Stimulated activated CD8-positive, alpha-beta memory T cell treated with anti-CD3 and anti-CD28 coated beads, Interleukin-7, amount 100 ng/mL, for 1 hour (primary cell): ENCODE measurements at places on chromosomes 16 and 17.

DNA sequence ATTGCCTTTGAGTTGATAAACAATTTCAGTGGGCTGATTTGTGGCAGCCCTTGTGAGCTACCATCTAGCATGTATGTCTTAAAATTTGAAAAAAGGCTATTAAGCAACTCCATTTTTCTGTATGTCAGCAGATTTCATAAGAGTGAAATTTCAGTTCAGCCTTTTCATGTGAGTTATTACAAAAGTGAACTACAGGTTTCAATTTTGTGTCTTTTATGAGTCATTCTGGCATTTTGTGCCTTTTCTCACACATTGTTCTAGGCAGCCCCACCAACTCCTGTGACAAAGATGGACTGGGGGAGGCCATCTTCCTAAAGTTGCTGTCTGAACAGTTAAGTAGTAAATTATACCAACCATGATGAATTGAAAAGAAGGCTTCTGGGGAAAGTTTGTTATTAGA lies 52.1 kb downstream of the USP10 start:
- no peak for DNase-seq

DNA sequence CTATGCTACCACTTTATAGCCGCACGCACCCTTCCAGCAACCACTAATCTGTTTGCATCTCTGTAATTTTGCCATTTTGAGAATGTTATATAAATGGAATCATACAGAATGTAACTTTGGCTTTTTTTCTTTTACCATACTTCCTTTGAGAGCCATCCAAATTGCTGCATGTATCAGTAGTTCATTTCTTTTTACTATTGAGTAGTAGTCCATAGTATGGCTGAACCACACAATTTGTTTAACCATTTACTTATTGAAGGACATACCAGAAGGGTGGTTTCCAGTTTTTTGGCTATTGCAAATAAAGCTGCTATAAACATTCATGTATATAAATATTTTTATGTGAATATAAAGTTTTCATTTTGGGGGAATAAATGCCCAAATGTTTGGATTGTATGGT lies 8.8 kb downstream of the TENT4B start:
- DNase-seq, result no peak

- no peak for DNase-seq
Observed at GRCh38 chr17:30957741-30958140, 13.1 kb upstream of the RNF135 start.

GRCh38 chr17:83103200-83103942 lies 24.0 kb downstream of the METRNL start:
- no peak for DNase-seq

DNA sequence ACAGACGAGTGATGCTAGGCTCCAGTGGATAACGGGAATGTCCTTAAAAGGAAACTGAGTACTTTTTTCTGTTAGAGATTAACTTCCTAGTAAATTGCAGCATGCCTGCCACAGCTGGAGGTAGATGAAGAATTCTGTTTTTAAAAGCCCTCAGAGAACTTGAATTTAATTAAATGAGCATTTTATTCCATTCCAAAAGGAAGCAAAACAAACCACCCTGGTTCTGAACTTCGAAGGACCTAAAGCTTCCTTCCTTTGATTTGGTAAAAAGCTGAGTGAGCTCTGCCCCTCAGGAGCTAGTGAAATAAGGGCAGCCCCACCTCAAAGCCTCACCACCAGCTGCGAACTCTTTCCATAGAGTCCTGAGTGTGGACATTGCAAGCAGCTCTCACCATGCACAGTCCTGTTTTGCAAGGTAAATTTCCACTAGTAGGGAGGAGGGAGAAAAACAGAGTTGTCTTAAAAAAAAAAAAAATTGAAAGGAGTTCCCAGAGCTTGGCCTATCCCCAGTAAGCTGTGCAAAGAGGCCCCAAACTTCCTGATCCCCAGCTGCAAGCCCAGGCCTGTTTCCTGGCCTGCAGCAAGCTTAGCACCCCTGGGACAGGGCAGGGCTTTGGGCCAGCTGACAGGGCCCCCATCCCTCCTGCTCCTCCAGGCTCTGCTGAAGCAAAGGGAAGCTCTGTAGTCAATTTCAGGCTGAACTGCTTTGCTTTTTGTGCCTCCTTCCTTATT lies 11.2 kb downstream of the CHD9NB start:
- DNase-seq, result no peak

GRCh38 chr17:73482894-73483293 lies 161.4 kb downstream of the SDK2 start:
- no peak for DNase-seq

DNA sequence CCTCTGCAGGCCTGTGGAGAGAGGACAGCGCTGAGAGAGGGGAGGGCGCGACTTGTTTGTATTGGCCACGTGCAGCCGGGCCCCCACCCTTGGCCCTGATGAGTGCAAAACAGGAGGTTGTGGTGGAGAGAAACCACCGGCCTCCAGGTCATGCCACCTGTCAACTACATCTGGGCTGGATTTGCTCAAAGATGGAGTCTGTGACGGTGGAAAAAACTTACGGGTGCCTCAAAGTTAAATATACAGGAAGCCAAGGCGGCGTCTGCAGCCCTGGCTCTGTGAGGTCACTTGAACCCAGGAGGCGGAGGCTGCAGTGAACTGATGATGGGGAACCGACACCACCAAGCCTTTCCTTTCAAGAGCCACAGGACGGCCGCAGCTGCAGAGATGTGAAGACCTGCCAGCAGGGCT lies 15.7 kb downstream of the C16orf74 start:
- peak; percentile 13 for DNase-seq

DNA sequence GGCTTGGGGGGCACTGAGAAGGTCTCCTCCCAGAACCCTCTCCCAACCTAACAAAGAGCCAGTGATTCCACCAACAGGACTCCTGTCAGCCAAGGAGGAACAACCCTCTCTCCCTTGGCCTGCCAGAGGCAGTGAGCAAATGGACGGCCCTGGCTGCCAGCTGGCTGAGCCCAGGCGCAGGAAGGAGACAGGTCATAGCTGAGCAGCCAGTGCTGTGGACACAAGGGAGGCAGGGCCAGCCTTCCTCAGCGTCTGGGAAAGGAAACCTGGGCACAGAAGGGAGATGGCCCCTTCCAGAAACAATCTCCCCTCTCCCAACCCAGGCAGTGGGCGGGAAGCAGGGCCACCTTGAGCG lies 2.1 kb downstream of the MPO start:
- DNase-seq, result no peak

DNA sequence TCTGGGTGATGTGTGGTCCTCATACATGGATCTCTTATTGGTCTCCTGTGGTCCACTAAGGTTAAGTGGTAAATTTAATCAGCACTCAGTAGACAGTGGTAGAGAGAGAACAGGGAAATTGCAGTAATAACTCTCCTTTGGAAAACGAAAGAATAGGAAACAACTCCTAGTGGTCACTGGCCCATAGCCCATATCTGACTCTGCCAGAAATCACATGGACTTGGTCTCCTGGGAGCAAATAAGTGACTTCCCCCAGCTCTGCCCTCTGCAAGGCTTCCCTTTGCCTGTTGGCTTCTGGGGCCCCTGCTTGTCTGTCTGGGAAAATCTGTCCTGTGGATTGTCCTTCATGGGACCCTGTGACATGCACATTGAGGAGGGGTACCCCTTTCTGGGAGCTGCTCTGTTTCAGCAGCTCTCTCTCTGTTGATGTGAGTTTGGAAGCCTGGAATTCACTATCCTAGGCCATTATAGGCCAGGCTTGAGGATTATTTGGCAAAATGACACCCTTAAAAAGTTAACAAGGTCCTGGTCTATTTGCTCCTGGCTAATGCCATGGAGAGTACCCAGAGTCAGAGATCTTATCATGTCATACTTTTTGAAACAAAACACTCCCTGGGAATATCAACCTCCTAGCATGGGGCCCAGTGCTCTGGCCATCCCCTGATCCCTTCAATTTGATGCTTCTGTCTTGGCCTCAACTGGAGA lies 58.0 kb upstream of the HNF1B start:
- DNase-seq, result no peak

DNA sequence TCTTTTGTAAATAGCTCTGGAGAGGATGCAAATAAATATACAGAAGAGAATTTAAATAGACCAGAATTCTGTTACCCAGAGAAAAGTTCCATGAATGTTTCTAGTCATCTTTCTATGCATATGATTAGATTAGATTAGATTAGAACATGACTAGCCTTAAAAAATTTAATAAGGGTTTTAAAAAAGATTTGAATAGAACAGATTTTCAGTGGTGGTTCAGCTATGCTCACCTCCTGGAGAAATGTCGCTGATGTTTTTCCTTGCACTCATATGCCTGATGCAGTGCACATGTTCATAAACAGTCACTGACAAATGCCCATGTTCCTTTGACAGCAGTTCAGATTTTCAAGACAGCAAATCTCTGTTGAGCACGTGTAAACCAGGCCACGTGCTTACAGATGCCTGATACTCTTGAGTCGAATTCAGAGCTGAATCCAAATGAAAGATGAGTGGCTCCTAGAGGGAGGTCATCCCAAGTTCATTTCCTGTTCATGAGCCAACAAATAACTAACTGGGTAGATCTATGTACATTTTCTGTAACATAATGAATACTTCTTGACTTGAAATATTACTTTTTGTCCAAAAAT lies 19.9 kb upstream of the RAB11FIP4 start:
- no peak for DNase-seq

GRCh38 chr16:81220349-81220748 lies 18.1 kb upstream of the BCO1 start:
- DNase-seq, result no peak

DNA sequence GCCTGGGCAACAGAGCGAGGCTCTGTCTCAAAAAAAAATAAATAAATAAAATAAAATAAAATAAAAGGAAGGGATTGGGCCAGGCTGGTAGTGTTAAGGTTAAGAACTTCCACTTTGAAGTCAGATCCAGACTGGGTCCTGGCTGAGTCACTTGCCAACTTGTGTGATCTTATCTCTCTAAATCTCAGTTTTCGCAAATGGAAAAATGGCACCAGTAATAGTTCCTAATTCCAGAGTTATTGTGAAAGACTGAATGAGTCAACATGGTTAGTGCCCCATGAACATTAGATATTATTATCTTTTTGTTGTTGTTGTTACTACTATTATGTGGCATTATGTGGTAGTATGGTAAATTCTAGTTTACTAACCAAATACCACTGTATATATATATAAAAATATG lies 188.0 kb upstream of the AXIN2 start:
- DNase-seq, result no peak

- DNase-seq, result no peak
Observed at GRCh38 chr16:89410794-89411309, 79.5 kb downstream of the ANKRD11 start.

- no peak for DNase-seq
Observed at GRCh38 chr16:88194397-88195268, 188.1 kb upstream of the ZNF469 start.

- no peak for DNase-seq
Observed at GRCh38 chr17:66348584-66349165, 46.3 kb downstream of the PRKCA start.

- no peak for DNase-seq
Observed at GRCh38 chr17:6135236-6135635, 65.1 kb downstream of the WSCD1 start.

DNA sequence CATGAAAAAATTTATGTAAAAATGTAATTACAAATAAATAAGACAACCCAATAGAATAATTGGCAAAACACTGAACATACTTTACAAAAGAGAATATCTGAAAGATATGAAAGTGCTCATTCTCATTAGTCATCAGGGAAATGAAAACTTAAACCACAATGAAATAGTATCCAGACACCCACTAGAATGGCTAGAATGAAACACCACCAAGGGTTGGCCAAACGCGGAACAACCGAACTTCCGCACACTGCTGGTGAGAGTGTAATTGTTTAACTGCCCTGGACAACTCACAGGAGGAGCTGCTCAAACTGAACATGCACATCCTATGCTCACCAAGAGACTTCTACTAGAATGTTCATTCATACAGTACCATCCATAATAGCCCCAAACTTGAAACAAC lies 5.8 kb upstream of the ZDHHC7 start:
- no peak for DNase-seq

GRCh38 chr17:72733619-72734282 lies 358.7 kb downstream of the SLC39A11 start:
- DNase-seq, result no peak

GRCh38 chr17:74959826-74960515 lies 12.6 kb downstream of the HID1 start:
- no peak for DNase-seq
